CD4-positive, alpha-beta T cell treated with Interleukin-4 for 4 hours (primary cell): ENCODE measurements at places on chromosomes 1 and 21.

GRCh38 chr1:167695756-167696561 lies 25.8 kb upstream of the MPZL1 start:
- DNase-seq: no peak

GRCh38 chr21:20875742-20876141 lies 122.5 kb upstream of the NCAM2 start:
- DNase-seq: no peak

- peak; percentile 71 for DNase-seq
These were observed 203.0 kb downstream of the TOMM20 start for GRCh38 chr1:234925440-234926263.

DNA sequence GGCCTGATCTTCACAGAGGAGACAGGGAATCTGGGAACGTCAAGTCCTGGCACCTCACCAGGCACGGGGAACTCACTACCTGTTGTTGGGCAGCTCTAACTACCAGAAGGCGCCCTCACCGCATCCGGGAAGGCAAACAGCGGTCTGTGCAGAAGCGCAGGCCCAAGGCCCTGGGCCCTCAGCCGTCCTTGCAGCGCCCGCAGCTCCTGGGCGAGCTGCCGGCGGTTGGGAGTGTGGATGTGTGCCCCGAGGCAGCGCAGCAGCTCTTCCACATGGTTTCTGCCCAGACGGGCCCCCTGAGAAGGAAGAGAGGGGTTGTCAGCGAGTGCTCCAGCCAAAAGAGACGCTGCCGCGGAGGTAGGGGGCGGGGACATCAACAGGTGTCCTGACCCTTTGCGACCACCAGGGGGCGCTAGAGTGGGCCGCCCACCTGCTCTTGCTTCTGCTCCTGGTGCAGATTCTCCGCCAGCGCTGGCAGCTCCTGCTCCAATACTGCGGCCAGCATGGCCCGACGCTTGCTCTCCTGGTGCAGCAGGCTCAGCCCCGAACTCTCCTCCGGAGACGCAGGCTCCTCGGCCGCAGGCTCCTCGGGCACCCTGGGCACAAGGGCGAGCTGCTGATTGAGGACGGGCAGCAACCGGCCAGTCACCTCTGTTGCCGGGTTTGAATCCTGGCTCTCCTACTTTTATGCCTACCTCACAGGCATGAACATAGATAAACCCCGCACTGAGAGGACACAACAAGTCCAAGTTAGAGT lies 9.3 kb downstream of the MAP3K6 start:
- DNase-seq: peak; percentile 75

DNA sequence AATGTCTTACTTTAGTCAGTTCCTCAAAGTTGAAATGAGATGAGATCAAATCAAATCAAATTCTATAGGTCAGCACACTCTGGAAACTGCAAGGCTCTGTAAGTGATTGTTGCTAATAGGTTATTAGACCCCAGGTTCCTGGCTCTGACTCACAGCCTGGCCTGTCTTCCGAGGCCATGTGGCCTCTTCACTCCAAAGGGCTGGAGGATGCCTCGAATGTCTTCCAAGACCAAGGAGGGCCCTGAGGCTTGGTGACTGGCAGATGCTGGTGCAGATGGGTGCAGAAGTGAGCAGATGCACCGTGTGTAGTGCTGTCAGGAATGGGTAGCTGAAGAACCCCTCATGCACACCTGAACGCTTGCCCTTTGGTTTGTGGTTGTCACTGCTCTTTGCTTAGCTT lies 113.4 kb downstream of the MAB21L3 start:
- no peak for DNase-seq

DNA sequence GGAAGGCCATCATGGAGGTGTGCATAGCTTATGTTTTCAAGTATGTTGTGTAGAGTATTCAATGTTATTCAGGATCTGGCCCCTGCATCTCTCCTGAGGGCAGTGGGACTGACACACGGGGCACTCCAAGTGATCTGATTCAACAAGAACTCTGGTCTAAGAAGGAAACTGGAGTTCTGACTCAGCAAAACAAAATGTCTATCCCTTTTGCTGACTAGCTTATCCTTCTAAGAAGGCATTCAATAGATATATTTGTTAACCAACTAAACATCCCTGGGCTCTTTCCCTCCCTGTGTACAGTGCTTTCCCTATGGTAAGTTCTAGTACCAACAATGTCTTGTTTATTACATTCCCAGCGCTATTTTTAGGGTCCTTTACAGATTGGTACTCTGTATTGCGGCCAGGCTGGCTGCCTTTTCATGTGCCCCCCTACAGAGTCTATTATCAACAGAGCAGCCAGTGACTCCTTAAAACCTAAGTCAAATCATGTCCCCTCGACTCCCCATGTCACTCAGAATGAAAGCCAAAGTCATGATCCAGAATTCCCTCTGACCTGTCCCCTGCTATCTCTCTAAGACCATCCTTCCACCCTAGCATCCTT lies 304.9 kb downstream of the KCNH1 start:
- no peak for DNase-seq

GRCh38 chr1:38529391-38529790 lies 330.2 kb downstream of the RRAGC start:
- DNase-seq: no peak

DNA sequence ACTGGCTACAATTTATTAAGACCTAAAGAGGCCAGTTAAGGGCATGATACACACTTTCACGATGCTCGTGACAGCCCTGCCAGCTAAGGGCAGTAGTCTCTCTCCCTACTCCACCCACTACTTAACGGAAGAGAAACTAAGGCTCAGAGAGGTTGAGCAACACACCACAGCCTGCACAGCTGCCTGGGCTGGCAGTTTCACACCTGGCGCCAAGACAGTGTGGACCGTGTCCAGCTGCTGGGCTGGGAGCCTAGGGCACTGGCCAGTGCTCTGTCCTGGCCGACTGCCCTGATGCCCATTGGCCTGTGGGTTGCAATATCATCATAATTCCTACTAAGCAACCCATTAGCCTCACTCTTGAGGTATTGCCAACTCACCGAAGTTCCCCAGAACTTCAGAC lies 27.6 kb downstream of the TENT5C start:
- no peak for DNase-seq

DNA sequence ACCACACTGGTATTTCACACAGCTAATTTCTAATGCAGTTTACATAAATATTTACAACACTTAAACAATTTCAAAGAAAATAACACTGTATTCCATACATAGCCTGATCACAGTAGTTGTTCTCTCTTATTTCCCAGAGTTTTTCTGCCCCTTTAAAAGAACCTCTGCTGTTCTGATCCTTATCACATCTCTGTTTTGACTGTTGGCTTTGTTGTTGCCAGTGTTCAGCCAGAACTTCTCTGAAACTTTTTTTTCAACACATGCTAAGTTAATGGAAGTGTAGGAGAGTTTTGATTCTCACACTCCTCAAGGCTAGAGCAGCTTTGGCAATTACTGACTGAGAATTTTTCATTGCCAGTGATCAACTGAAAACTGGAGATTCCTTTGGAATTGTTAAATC lies 11.1 kb downstream of the SELE start:
- no peak for DNase-seq

DNA sequence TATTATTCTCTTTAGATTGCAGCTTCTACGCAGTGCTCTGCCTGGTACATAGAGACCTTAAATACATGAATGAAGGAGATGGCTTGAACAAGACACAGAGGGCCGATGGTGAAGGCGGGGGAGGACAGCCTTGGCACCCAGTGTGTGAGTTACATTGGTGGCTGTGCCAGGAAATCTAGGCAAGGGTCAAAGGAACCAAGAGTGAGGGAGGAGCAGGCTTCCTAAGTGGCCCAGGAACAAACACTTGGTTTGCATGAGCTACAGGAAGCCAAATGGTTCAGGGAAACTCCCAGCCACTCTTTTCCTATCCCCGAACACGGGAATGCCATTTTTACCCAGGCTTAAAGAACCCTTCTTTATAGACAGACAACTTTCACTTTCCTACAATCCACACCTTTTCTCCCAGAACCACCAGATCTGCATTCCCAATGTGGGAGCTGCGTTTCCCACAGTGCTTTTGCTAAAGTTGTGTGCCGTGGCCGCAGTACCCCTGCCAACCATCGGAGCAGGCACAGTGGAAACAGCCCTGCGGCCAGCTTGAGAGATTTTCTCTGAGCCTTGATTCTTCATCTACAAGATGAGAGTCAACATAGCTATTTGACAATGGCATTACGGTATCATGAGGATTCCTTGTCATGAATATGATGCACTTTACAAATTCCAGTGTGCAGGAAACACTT lies 3.5 kb upstream of the CLEC20A start:
- DNase-seq: no peak

DNA sequence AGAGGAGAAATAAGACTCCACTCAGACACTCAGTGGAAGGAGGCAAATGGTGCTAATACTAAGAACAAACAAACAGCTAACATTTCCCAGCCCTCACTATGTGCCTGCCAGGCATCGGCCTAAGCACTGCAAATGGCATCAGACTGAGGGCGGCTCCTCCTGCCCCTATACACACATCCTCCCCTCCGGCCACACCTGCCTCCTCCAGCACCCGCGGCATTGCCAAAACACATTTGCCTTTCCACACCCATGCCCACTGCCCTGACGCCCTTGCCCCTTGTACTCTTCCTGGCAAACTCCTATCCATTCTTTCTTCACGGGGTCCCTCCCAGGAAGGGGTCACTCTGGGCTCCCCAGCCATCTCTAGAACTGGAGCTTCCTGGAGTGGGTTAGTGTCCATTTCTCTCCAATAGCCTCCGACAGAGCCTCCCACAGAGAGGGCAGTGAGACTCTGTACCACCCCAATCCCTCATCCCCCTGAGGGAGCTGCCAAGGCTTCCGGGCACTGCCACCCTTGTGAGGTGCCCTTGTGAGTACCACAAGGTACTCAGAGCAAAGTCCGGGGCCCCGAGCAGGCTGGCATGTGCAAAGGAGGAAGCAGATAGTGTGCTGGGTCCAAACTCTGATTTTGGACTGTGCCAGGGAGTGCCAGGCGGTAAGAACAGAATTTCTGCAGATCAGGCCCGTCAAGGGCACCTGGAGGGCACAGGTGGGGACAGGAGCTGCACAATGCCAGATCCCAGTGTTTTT lies 959 bp downstream of the AKR7A3 start:
- DNase-seq: no peak

GRCh38 chr1:34057347-34058130 lies 107.5 kb downstream of the CSMD2 start:
- DNase-seq: no peak

DNA sequence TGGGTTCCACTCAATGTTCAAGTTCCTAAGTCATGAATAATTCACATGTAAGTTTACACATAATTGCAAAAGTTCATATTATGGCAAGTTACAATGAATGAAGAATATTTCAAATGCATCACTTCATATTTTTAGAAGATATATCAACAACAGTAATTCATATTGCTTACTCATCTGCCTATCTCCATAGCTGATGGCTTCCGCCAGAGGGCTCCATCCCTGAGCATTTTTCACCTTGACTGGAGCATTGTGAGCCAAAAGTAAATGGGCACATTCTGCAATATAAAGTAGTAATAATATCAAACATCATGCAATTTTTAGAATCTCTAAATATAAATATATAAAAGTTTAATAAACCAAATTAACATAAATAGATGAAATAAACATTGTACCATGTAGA lies 29.8 kb downstream of the ANKRD13C start:
- DNase-seq: no peak

- DNase-seq: peak; percentile 67
These were observed 52.7 kb upstream of the CD34 start for GRCh38 chr1:207963427-207964194.

DNA sequence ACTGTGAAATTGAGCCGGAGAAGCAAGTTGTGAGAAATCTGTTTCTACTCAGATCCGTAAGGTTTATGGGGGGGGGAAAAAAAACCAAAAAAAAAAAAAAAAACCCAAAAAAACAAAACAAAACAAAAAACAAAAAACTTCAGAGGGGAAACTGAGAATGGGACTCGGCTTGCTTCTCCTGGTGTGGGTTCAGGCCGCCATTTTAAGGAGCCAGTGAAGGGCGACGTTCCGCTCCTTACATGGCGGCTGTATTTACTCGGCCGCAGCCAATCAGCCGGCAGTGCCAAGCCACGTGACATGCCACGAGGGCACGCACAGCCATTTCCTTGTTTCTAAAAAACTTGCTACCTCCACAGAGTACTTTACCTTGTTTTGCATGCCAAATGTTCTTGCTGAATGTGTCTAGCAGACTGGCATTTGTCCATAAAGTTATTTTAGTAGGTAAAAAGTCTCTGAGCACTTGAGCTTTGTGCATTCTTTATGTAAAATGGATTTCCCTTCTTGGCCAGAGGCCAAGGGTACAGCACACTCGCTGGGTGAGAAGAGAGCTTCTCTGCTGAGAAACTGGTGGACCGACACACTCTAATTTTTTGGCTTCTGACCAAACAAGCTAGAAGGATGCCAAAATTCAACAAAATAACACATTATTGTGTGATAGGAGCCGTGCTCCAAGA lies 101.8 kb downstream of the NFIA start:
- no peak for DNase-seq

DNA sequence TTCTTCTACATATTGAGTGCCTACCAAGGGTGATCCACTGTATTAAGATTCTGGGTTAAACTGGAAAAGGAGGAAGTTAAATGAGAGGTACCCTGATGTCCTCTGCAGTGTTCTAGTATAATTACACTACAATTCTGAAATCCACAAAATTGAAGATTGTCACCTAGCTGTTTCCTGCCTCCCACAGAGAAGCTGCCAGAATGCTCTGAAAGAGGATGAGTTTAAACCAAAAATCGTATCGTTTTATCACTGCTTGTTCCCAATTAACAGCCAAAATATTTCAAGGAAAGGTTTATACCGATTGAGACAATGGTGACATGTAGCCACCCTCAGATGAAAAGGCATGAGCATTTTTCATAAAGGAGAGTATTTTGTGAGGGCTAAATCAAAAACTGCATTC lies 28.0 kb downstream of the TIAM1 start:
- no peak for DNase-seq
